Right lung (tissue), 10 donors: ENCODE measurements at places on chromosomes 1 and 21. TPM values are rescaled to one million over a fixed set of nuclear protein-coding genes. Genes with fewer than 3 reads are reported as not detected.

Gene ADAM15
- polyA plus RNA-seq, result 103 TPM

Gene FAM72B
- polyA plus RNA-seq, result 6.2 TPM

Gene LY9
- polyA plus RNA-seq, result 0.54 TPM

Gene ZYG11A
- 0.16 TPM for polyA plus RNA-seq

Gene TCHHL1
- polyA plus RNA-seq, result not detected

GRCh38 chr1:204221271-204221670, 7.5 kb upstream of the GOLT1A start:
- DNase-seq, result no peak

DNA sequence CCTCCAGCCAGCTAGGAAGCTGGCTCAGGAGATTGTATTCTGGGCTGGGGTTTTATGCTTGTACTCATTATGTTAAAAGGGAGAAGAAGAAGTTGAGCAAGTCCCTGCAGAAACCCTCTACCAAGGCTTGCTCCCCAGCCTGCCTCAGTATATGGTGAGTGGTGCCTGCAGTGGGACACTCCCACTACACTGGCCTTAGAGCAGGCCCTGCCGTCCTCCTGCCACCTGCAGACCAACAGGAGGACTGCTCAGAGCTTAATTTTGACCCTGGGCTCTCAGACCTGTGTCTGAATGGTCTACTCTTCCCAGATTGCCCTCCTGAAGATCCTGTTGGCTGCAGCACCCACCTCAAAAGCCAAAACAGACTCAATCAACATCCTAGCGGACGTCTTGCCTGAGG, 13.0 kb downstream of the STRIP1 start:
- no peak for DNase-seq

GRCh38 chr21:37496972-37497371, 130.4 kb downstream of the DYRK1A start:
- no peak for DNase-seq

- DNase-seq, result no peak
Observed at GRCh38 chr1:111585447-111586086, 34.0 kb upstream of the RAP1A start.

- DNase-seq, result no peak
Observed at GRCh38 chr21:31750843-31751242, 18.9 kb upstream of the SCAF4 start.

- no peak for DNase-seq
Observed at GRCh38 chr1:165254376-165254775, 102.1 kb downstream of the LMX1A start.
